Renal cortical epithelial cell (primary cell): ENCODE measurements at places on chromosomes 6 and 20.

- no peak for DNase-seq
These were observed 128.4 kb upstream of the ADGRF1 start for GRCh38 chr6:47170617-47170947.

DNA sequence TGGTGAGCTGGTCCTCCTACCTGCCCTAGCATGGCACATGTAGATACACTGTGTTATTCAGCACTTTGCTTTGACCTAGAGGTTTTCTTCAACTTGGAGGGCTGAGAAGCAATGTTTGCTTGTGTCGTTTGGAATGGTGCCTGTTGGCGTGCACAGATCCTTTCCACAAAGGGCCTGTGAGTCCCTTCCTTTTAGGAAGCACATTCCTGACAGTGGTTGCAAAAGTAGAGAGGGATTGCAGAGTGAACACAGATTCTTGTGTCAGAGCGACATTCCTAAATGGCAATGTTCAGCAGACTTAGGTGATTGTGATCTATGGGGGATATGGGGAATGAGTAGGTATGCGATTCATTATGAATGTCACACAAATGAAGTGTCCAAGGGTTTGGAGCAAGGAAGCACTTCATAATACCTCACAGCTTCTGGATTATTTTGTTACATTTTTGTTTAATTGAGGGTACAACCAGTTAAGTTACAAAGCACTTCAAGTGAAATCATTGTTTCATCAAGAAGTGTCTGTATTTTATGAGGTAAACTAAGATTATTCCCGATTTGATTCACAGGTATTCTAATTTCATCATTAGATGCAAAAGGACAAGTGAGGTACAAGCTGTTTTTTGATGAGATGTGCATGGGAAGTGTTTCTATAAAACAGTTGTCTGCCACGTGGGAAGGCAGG lies 713 bp upstream of the RNF144B start:
- DNase-seq = no peak

DNA sequence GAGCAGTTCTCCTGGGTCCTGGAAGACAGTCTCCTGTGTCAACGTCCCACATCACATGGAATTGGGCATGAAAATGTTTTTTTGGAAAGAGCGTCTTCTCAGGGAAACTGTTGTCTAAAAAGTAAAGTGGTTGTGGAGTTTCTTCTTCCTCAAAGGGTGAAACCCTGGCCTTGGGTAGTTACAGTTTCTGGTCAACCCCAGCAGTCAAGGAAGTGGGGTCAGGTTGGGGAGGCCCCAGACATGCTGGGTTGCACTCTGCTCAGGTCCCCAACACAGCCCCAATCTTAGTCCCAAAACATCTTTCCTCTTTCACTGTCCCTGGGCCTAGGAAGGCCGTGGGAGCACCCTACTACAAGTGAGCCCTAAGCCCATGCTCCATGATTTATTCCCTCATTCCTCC lies 996 bp upstream of the NFKBIE start:
- DNase-seq = no peak

GRCh38 chr6:164929408-164929977 lies 379.9 kb downstream of the C6orf118 start:
- no peak for DNase-seq

- DNase-seq = no peak
These were observed 168.2 kb upstream of the CST7 start for GRCh38 chr20:24780674-24781417.

- no peak for DNase-seq
These were observed 396.2 kb downstream of the CD83 start for GRCh38 chr6:14513496-14514393.

DNA sequence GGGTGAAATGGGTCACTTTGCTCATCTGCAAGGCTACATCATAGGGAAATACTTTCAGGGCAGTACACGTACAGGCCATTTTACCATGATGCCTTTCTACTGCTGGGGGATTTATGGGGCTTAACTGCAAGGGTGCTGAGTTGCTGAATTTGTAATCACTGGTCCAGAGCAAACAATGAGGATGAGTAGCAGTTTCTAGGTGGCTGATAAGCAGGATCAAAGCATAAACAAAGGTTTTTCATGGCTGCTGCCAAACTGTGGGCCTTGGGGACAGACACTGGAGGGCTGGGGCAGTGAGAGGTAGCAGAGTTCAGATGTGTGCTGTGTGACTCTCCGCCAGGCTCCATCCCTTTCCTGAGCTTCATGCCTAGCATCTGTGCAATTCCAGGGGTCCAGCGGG lies 68.3 kb downstream of the CNBD2 start:
- no peak for DNase-seq

GRCh38 chr6:20722455-20722854 lies 188.2 kb downstream of the CDKAL1 start:
- no peak for DNase-seq

- no peak for DNase-seq
These were observed 57.2 kb downstream of the TMEM200A start for GRCh38 chr6:130423044-130423443.

DNA sequence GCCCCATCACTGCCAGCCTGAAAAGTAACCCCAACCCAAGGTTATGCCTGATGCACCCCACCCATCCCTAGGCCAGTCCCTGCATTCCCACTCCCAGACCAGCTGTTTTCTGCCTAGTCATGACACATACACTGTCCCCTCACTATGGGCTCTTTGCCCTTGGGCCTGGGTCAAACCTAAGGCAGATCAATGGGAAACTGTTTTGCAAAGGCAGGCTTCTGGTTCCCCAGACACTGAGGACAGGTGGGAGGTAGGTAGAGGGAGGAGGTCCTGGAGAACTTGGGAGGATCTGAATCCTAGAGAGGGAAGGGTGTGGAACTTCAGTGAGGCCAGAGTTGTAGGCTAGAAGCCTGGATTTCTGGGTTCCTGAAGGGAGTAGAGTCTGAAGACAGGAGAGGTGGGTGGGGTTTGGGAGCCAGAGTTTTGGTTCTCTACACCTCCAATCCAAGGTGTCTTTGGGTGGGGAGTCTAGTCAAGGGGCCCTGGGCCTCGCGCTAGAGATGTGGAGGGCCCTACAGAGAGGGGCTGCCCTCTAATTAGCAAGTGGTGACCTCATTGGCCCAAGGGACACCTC lies 2.0 kb downstream of the CLIC1 start:
- no peak for DNase-seq

DNA sequence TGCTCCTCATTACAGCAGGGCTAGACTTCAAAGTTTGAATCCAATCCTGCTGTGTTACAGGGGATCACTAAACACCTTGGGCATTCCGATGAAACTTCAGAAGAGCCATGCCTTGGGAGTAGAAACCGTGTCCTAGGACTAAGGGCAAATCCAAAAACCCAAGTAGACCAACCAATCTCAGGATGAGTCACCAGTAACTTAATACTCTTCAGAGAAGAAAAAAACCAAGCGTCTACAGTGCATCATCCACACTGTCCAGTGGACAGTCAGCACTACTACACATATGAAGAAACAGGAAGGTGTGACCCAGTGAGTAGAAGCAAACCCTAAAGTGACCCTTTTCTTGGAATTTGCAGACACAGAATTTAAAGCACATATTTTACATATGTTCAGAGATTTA lies 39.5 kb upstream of the VAPB start:
- DNase-seq = peak; percentile 52

DNA sequence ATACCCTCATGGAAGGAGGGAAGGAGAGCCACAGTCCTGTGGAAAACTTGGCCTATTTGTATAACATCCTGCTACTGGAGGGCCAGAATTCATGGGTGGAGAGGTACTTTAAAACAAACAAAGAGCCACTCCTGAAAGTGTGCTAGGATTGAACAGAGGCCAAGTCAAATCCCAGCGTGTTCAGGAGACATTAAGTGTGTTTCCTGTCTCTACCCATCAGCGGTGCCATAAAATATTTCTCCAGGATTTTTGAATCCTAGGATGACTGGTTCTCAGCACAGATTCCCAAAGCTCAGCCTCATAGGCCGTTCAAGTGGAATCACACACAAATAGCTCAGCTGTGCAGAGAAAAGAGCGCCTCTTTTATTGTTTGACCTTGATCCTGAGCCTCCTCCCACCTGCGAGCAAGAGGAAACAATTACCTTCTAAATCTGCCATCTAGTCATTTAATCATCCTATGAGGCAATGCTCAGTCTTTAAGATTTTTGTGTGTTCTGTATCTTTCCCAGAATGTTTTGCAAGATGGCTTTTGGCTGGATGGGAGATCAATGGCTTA lies 31.8 kb upstream of the RALGAPA2 start:
- DNase-seq = no peak

GRCh38 chr6:89589297-89590025 lies 49.1 kb downstream of the LYRM2 start:
- no peak for DNase-seq

- peak; percentile 25 for DNase-seq
These were observed 19.1 kb downstream of the DOK5 start for GRCh38 chr20:54494303-54495006.

- DNase-seq = no peak
These were observed 315.1 kb downstream of the CDH4 start for GRCh38 chr20:61567204-61567603.

DNA sequence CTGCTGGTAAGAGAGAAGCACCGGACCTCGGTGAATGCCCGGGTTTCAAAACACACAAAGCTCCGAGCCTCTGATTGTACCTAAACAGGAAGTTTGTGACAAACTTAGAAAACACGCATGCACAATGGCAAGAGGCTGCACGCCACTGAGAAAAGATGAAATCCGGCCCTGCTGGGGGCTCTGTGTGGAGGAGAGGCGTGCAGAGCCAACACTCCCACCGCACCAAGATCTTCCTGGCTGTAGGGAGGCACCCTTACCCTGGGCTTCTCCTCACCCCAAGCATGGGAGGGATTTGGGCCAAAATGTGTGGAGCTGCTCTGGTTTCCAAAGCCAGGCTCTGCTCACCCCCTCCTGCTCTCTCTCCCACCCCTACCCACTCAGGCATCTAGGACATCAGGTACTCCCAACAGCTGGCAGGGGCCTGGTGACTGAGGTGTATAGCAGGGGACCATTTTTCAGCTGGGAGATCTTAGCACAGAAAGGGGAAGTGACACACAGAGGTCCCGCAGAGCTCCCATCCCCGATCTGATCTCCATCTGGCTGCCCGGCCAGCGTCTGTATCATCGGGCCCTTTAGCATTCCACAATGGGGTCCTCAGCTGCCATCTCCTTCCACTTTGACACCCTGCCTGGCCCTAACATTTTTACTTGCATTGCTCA lies 84.2 kb downstream of the TRERF1 start:
- no peak for DNase-seq
